ENCODE measurements at places on chromosomes 16 and 17.

- DNase-seq, result no peak
These were observed 9.1 kb upstream of the CRYBA1 start for GRCh38 chr17:29237476-29238132.

GRCh38 chr17:35867574-35867973 lies 1.1 kb downstream of the HEATR9 start:
- no peak for DNase-seq

DNA sequence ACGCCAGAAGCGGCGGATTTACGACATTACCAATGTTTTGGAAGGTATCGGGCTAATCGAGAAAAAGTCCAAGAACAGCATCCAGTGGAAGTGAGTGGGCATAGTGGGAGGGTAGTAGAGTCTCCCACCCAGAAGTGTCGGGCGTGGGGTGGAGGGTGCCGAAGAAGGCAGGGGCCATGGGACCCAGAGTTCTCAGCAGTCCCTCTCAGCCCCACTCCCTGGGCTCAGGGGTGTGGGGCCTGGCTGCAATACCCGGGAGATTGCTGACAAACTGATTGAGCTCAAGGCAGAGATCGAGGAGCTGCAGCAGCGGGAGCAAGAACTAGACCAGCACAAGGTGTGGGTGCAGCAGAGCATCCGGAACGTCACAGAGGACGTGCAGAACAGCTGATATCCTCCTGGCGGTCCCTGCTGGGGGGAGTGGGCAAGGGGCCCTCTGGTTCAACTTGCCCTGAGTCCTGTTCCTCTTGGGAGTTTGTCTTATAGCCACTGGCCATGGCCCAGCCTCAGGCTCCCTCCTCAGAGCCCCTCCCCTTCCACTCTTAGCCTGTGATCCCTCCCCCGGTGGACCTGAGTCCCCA lies 916 bp downstream of the E2F4 start:
- DNase-seq, result no peak

DNA sequence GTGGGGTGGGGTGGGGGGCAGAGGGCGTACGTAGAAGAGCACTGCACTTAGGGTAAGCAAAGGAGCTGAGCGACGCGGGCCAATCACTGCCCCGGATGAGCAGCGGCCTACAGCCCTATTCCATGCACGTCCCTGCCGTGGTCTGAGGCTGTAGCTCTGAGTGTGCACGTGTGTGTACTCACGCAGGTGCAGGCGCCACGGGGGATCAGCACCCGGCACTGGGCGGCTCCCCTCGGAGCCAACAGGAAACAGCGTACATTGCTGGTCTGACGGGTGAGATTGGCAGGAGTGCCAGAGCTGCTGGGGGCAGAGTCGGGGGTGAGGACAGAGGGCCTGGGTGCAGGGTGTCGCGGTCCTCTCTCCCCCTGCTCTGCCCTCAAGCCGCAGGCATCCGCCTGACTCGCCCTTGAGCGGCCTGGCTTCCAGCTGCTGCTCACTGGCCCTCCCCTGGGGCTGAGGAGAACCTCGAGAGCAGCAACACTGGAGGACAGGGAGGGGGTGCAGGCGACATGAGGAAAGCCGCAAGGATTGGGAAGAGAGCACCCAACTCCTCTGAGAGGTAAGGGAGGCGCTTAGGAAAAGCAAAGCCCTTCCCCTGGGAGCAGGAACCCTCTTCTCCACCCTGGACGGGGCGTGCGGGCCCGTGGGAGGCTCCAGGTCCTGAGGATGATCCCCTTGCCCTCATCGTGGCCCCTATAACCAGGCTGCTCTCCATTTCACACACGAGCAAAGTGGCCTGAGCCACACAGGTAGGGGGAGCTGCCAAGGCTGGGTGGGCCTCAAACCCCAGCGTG lies 57.8 kb downstream of the ENGASE start:
- DNase-seq, result no peak

- DNase-seq, result no peak
These were observed 8.8 kb downstream of the SLC26A11 start for GRCh38 chr17:80229011-80229410.

GRCh38 chr16:21722771-21723455 lies 59.1 kb downstream of the OTOA start:
- DNase-seq, result no peak

Data from right renal pelvis (tissue), 4 donors.